Sciatic nerve (tissue), 2 donors: ENCODE measurements at places on chromosomes 12 and 14. TPM values are rescaled to one million over a fixed set of nuclear protein-coding genes. Genes with fewer than 3 reads are reported as not detected.

Gene CBX5
- 77.9 TPM for total RNA-seq

Gene ASB2
- total RNA-seq = 1.4 TPM

Gene LRP1-AS
- total RNA-seq = not detected

Gene MYO1H
- not detected for total RNA-seq

Gene DIO3
- 1.6 TPM for total RNA-seq

Gene ACVRL1
- 57.6 TPM for total RNA-seq
